ENCODE measurements at places on chromosomes 3 and 15.

- no peak for DNase-seq
These were observed 73.5 kb upstream of the TNIK start for GRCh38 chr3:171533702-171534101.

GRCh38 chr3:27559835-27560234, 75.7 kb upstream of the SLC4A7 start:
- no peak for DNase-seq

- DNase-seq = no peak
These were observed 55.7 kb downstream of the SYNPR start for GRCh38 chr3:63333815-63334214.

GRCh38 chr3:65534805-65535204, 503.9 kb downstream of the MAGI1 start:
- DNase-seq = no peak

DNA sequence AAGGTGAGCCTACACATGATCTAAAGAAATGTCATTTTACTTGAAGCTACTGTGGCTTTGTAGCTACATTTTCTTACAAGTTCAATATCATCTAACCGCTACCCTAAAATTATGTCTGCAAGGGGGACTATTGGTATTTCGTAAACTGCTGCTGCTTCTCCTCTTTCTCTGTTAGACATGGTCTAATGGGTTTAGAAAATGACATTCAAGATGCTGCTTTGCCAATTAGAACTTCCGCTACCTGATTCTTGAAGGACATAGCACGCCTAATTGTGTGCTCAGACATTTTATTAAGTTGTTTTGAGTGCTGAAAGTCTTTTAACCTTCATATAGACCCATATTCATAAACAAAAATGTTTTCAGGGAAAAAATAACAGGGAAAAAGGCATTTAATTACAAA, 283.7 kb upstream of the ICE2 start:
- no peak for DNase-seq

DNA sequence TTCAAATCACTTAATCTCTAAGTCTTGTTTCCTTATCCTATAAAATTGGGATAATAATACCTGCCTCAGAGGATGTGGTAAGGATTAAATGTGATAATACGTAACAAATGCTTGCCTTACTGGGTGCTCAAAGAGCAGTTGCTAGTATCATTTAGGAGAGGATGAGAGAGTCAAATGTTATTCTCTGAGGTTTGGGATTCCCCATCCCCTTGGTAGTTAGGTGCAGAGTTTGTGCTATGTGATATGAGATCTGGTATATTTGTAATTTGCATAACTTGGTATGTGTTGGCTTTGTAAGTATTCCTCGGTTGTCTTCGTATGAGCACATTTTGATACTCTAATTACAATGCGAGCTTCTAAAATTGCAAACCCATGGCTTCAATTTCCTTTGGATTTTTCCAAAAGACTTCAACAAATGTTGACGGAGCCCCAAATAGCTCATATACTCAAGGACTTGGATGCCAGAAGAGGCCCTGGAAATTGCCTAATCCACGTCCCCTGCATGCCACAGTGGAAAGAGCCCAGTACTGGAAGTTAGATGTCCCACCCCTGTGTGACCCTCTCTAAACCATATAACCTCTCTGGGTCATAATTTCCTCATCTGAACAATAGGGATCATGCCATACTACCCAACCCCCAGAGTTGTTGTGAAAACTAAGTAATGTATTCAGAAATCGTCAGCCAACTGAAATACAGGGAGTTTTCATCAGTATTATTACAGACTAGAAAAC, 85.0 kb downstream of the FBN1 start:
- DNase-seq = no peak

DNA sequence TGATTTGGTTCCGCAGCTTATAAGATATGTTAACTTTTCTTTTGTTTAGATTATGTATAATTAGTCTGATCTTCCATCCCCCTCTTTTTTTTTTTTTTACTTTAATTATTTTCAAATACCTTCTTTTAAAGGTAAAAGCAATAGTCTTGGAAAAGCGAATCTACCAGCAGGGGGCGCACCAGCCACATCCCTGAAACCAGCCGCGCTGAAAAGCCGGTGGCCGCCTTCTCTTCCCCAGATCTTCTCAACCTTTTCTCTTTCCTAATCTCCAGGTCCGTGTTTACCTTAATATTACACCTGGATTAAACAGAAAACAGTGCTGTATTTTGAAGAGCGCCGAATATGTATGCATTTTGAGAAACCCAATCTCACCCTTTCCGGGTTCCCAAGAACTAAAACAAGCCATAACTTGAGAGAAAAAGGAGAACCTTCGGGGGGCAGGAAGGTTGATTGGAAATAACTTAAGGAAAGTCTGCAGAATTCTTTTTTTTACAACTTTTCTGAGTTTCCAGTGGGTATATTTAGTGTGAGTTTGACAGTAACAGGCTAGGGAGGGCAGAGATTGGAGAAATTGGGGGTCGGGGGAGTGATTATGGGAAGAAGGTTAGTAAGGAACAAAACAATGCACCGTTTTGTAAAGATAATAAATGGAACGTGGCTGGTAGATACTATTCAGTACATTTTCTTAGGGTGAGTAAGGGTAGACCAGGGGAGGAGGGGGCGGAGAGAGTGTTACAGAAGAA, 2.0 kb upstream of the SOX2 start:
- DNase-seq = peak; percentile 17

DNA sequence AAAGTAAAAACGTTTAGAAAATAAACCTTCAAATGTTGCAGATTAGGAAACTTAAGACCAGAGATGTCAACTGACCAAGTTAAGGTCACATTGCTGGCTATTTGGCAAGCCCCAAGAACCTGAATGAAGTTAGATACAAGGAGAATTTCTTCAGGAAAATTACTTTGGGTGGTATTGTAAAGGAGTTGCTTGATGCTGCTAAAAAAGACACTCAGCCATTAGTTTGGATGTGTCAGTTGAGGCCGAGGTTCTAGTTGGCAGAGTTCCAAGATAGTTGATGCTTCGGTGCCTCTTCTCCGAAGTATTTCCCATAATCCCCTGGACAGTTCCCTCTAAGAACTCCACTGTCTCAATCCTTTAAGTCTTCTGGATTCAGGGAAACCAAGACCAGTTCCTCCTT, 24.3 kb downstream of the SIAH2 start:
- peak; percentile 74 for DNase-seq

- DNase-seq = no peak
These were observed 315.2 kb downstream of the ZBTB20 start for GRCh38 chr3:114831861-114832260.

- no peak for DNase-seq
These were observed 390.5 kb downstream of the DIPK2A start for GRCh38 chr3:144362126-144362525.

DNA sequence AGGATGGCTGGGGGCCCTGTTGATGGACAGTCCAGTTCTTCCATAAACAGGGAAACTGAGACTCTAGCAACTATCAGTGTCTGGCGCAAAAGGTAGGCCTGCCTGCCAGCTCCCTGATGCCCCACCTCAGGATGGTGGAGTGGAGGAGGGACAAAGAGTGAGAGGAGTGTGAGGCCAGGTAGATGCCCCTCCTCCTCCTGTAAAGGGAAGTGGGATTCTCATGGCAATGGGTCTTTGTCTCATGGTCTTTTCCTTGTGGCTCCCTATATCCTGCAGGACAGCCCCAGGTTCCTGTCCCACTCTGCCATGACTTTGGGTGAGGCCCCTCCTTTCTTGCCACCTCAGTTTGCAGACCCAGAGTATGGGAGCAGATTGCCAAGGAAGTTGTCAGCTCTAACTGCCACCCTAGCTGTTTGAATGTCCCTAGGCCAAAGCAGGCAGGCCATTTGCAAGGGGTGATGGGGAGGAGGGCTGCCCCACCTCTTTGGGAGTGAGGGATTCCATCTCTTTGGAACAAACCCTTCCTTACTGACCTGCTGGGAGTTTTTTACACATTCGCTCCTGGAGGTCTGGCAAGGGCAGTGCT, 2.8 kb upstream of the DNAH1 start:
- DNase-seq = no peak

- no peak for DNase-seq
These were observed 5.2 kb downstream of the WDR5B start for GRCh38 chr3:122410639-122411038.

- no peak for DNase-seq
These were observed 36.6 kb downstream of the CD86 start for GRCh38 chr3:122091602-122092295.

GRCh38 chr3:64266065-64266931, 41.0 kb upstream of the PRICKLE2 start:
- DNase-seq = peak; percentile 75

DNA sequence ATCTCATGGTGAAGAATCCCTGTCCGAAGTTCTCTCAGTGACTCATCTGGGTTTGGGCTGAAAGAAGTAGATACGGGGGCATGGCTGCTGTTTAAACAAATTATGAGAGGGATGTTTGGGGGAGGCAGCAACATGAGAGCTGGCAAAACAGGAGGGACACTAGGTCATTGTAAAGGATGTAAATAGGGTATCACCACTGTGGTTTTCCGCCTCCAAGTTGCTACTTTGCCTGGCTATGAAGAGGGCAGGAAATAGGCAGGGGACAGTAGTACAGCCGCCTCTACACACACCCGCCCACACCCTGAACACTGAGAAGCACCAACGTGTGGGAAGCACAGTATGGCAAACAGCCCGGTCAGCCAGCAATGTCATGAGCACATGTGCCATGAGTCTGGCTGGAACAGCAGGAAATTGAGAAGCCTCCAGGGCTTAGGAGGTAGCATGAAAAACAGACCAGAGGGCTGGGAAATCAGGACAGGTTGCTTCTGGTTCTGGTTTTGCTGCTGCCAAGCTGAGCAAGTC, 17.1 kb downstream of the HEXA start:
- DNase-seq = peak; percentile 15

DNA sequence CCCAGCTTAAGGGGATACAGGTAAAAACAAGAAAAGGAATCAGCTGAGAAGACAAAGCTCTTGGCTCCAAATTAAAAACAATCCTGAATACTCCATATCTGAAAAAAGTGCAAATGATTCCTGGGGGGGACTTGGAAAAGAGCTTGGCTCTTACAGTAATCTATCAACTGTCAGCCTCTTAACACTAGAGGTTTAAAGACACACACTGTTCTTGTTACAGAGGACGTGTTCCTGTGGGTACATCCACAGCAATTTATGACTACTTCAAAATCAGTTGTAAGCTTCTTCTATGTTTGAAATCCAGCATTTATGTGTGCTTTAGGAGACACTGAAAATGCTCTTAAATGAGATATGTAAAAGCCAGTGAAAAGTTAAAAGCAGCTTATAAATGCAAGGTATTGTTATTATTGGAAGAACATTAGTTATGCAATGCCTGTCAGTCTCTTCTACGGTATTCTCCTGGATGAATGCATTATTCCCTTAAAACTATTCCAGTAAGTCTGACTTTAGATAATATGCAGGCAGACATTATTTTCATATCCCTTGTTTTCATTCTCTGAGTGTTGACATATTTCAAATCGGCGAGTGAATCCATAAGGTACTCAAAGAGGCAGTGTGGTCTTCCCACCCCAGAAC, 408.4 kb upstream of the ADAMTS9 start:
- DNase-seq = no peak

GRCh38 chr3:133967992-133968892, 61.5 kb downstream of the SLCO2A1 start:
- DNase-seq = no peak

GRCh38 chr3:190060192-190060775, 60.4 kb downstream of the P3H2 start:
- DNase-seq = no peak

DNA sequence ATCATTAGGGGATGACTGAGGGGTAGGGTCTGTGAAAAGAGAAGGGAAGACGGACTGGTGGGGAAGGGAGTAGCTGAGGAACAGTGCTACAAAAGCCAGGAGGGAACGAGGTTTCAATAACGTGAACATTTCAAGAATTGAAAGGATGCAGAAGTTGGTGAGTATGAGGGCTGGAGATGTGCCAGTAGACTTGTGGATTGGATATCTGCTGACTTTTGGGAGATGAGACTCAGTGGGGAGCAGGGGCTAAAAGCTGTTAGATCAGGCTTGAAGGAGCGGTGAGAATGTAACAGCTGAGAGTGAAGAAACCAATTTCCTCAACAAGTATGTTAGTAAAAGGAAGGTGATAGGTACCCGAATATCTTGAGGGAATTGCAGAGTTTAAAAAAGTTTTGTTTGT, 65.2 kb downstream of the GTPBP8 start:
- no peak for DNase-seq

GRCh38 chr15:38609097-38609738, 44.6 kb upstream of the RASGRP1 start:
- no peak for DNase-seq

GRCh38 chr3:171248426-171249111, 211.6 kb downstream of the TNIK start:
- DNase-seq = no peak

GRCh38 chr15:69505956-69506556, 53.4 kb downstream of the RPLP1 start:
- DNase-seq = no peak

GRCh38 chr3:18729671-18730070, 304.5 kb upstream of the SATB1 start:
- no peak for DNase-seq

GRCh38 chr3:36362973-36363372, 17.3 kb upstream of the STAC start:
- peak; percentile 86 for DNase-seq

DNA sequence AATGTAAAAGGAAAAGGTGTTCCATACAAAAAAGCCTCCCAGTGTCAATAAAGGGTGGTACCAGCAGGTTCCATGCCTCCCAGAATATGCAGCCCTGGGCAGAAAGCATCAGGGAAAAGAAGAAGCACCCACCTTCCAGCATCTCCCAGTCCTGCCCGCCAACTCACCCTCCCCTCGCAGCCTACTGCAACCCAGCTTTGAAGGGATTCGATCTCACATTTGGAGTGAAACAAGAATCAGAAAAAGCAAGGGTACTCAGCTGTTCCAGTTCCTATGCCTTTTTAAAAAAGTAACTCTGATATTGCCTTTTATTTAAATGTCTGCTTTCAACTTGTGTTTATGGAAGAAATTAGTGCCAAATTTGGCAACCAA, 166.9 kb downstream of the ADAMTS17 start:
- no peak for DNase-seq

GRCh38 chr3:169644750-169645149, 18.8 kb downstream of the MECOM start:
- no peak for DNase-seq

DNA sequence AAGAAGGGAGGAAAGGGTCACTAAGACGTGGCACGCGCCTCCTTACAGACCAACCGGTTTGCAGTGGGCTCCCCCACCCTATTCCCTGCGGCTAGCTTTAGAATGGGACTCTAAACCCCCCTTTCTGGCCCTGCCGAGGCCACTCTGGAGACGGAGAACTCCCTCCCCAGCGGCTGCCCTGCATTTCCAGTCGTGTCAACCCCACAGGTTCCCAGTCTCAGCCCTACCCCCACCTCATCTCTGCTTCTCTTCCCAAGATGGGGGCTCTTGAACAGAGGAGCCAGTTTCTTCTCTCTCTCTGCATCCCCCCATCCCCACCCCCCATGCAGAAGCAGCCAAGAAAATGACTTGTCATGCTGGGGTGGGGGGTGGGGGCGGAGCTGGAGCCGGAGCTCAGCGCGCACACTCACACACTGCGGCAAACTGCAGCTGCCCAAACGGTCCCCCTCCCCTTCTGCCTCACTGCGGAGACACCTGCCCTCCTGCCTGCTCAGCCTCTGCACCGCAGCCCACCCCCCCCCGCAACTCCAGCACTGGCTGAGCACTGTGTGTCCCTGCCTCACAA, 871 bp downstream of the MAP1A start:
- DNase-seq = no peak
